ENCODE measurements at places on chromosomes 7 and 10.
A peak's percentile ranks its signal among the peaks of the same experiment; 100 is the strongest.

DNA sequence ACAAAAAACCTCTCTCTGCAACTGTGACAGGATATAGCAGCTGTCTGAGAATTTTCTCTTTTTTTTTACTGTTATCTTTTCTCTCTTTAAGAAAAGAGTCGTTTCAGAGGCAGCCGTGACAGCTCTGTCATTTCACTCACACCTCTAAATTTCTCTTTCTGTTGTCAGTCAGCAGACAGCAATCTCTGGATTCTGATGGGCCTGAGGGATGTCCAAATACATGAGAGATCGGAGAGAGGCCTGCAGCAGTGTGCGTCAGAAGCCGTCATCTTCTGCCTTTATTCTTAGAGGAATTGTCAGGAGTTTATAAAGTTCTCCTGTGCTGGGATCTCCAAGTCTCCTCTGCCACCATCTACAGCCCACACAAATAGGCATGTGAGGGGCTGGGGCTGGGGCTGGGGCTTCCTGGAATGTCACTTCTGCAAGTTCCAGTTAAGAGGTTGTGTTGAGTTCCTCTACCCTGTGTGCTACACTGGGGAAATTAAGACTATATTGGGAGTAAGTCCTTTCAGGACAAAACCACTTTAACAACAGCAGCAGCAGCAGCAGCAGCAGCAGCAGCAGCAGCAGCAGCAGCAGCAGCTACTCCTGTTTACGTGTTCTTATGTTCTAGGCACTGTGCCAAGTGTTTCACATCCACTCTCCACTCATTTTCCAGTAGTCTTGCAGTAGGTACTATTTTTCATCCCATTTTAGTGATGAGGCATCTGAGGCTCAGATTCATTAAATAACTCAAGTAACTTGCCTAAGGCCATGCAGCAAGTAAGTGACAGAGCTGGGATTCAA lies 541.3 kb downstream of the LRMDA start:
- no peak for DNase-seq

- DNase-seq, result peak; percentile 90
These were observed at the start of gene ZNF655 for GRCh38 chr7:99558306-99559174. ZNF655 (plus strand) TSS chr7:99558642; CDS start chr7:99560560, 1,918 bp downstream.

- DNase-seq, result no peak
These were observed 495.2 kb downstream of the PLXNA4 start for GRCh38 chr7:132080967-132081668.

- no peak for DNase-seq
These were observed 87.3 kb downstream of the PALS2 start for GRCh38 chr7:24660546-24660945.

DNA sequence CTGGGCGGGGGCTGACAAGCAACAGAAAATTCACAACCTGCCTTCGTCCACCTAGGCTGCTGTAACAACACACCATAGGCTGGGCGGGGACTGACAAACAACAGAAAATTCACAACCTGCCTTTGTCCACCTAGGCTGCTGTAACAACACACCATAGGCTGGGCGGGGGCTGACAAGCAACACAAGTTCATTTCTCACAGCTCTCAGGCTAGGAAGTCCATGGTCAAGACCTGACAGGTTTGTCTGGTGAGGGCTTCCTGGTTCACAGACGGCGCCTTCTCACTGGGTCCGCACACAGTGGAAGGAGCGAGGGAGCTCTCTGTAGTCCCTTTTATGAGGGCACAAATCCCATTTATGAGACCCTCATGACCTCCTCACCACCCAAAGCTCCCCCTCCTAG lies 52.2 kb downstream of the DIP2C start:
- no peak for DNase-seq

GRCh38 chr7:108452707-108453106 lies 3.5 kb downstream of the NRCAM start:
- DNase-seq, result no peak

DNA sequence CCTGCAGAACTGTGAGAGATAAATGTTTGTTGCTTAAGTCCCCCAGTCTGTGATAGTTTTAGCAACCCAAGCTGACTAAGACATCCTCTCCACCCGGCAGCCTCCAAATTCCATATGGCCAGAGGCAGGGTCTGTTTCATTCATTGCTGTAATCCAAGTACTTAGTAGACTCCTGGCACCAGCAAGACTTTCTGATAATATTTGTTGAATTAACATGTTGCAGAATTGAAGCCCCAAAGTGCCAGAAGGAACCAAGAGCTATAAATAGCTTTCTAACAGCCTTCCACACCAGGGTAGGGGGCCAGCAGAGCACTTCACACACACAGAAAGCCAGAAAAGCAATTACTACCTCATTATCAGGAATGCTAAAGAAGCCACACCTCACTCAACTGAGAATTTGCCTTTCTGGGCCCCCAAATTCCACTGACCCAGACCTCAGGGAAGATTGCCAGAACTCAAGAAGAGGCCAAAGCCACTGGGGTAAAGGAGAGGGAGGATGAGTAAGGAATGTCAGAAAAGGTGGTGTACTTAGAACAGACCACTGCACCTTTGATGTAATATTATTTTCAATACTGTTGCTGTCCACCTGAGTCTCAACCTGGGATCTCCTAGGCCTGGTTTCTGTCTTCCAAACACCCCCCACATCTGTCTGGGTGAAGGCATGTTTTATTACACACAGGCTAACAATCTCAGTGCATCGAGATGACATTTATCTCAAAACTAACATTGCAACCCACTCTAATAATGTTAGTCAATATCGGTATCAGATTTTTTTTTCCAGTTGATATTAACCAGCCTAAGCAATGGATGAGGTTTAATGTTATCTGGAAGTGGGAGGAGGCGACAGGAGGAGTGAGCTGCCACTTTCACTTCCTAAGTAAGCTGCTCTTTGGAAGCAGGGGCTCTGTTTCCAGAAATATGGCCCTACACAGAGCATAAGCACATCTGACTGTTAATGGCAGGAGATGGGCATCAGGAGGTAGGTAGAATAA lies 5.5 kb downstream of the NOD1 start:
- no peak for DNase-seq

DNA sequence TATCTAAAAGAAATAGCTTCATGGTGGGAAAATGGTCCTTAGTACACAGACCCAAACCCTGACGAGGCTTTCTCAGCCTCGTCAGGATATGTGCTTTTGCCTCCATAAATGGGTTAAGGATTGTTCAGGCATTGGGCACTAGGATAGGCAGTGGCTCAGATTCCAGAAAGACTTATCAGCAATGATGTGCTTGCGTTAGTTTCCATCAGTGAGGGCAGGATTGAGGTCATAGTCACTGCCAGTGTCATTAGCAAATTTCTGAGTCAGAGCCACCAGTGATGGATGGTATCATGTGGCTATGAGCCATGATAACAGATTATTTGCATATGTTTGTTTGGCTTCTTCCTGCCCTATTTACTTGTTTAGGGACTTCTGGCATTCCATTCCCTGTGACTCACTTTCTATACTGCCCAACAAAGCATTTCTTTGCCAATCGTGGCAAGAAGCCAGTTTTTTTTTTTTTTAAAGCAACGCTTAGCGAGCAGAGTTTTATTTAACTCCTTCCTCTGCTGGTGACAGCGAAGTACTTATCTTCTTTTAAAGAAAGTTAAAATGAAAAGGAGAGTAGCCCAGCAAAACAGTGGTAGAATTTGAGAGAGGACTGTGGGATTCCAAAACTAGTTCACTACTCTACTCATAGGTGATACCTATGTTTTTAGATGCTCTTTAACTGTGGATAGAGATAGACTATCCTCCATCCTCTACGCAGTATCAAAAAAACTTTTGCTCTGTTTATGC lies 44.4 kb downstream of the MYPN start:
- DNase-seq, result no peak

DNA sequence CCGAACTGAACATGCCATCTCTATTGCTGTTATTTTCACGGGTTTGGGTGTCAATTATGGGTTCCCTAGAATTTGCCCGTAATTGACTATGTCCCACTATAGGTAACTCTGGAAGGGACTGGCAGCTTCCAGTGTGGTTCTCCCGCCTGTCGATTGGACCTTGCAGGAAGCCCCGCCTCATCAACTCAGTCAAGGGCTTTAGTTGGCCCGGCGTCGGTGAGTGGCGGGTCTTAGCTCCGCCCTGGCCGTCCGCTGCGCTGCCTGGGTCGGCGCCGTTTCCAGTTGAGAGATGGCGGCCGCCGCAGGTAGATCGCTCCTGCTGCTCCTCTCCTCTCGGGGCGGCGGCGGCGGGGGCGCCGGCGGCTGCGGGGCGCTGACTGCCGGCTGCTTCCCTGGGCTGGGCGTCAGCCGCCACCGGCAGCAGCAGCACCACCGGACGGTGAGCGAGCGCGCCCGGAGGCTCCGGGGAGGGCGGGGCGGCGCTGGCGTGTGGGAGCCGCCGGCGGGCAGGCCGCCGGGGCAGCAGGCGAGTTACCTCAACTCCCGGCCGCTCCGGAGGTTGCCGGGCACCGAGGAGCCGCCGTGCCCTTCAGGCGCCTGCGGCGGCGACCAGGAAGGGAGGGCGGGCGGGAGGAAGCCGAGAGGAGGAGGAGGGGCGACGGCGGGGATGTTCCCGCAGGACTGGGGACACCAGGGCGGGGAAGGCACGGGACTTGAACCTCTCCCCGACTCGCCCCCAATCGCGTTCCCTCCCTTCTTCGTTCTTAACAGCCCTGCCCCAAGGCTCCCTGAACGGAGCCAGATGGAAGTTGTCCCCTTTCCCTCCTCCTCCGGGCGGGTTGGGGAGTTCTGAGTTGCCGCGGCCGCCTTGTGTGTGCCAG lies at the start of gene MCU:
TSS of gene MCU (plus strand) at position 281 of the 881 bp plus-strand sequence. CDS start at position 290, 9 bp downstream.
- peak; percentile 91 for DNase-seq

DNA sequence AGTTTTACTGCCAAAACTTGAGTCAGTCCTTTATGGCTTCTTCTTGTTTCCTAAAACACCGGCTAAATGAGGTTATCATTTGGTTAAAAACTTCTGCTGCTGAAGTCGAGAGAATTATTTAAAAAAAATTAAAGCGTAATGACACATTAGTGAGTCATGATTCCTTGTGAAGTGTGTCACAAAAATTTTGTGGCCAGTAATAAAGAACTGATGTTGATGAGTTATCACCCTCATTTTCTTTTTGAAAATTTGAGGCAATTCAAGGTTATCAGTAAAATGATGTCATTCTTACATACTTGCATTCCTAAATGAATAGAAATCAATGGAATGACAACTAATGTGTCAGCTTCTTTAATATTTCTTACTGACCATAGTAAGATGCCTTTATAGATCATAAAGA lies 427.4 kb downstream of the SORCS3 start:
- DNase-seq, result no peak

DNA sequence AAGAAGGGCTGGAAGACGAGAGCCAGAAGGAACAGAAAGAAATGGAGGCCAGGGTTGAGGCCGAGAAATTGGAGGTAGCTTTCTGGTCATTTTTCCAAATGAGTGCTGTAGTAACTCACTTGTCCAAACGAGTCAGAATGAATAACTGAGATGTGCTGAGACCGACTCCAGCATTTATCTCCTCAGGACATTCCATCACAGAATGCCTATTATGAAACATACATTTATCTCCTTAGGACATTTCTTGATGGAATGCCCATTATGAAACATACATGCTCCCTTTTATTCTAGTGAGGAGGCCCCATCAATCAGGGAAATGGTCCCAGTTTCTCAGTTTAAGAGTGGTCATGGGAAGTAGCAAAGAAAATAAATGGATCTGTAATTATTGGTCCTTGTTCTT lies 16.5 kb downstream of the AVL9 start:
- DNase-seq, result no peak

DNA sequence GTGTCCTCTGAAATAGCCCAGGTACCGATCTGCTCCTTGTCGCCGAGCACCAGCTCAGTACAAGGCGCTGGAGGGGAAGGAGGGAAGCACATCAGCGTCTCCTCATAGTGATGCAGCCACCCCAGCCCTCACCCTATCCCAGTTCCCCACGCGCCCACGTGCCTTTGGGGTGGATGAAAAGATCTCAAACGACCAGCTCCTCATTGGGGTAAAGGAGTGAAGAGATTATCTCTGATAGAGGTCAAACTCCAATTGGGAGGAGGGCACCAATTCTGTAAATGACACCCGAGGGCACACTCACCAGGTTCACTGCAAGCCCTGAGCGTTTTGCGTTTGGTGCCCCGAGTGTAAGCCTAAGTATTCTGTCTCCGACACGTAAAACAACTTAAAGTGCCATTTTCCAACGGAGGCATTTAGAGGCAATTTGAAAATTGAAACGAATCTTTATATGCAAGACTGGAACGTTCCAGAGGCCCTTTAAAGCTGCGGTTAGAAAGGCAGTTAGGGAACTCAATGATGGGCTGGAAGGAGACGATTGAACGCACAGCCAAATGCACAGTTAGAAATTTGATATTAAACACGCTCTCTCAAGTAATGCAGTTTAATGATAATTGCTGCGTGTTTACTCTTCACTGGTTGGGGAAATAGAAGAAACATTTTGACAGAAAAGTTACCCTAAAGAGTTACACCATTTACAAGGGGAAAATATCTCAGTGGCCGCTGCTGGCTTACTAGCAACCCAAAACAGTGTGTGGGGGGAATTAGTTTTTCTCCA lies 8.9 kb upstream of the EMX2 start:
- DNase-seq, result no peak

DNA sequence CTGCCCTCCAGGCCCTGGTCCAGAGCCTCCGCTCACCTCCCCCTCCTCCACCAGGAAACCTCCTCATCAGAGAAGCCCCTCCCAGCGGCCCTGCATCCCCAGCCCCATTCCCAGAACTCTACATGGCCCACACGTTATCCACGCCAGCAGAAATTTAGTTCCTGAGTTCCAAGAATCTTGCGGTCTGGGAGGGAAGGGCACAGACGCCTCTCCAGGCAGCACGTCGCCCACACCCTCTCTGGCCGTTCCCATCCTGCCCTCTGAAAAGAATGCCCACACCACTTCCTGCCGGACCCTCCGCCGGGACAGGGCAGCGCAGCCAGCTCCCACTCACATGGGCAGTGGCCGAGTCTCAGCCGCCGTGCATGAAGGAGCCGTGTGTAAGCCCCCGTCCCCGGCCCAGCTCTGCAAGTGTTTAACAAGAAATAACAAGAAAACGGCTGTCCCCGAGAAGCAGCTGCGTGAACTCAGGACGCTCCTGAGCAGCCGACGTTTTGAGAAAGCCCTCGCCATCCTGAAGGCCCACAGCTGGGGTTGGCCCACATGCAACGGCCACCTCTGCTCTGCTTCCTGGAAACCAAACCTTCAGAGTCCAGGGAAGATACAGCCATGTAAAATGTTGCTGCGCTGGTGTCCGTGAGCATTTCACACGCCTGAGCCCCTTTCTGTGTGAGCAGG lies 17.4 kb downstream of the ADGRA1 start:
- no peak for DNase-seq

DNA sequence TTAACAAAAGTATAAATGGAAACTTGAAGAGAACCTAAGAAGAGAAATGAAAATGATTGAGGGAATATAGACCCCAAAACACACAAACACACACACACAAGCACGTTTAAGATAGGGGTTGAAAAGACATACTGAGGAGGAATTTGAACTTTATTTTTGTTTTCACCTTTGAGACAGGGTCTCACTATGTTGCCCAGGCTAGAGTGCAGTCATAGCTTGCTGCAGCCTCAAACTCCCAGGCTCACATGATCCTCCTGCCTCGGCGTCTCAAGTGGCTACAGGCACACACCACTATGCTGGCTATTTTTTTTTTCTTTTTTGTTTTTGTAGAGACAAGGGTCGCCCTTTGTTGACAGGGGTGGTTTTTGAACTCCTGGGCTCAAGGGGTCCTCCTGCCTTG lies 4.0 kb downstream of the BTRC start:
- no peak for DNase-seq

GRCh38 chr7:21941611-21942141 lies 4.0 kb downstream of the CDCA7L start:
- no peak for DNase-seq

All from CD4-positive, alpha-beta T cell treated with Interleukin-15 for 4 hours (primary cell).